ENCODE measurements at places on chromosomes 13 and 19.

GRCh38 chr13:50388481-50388880 lies 373.2 kb downstream of the KCNRG start:
- no peak for DNase-seq

- no peak for DNase-seq
Measured at GRCh38 chr13:98563071-98563470, 13.8 kb downstream of the STK24 start.

GRCh38 chr19:41427647-41428480 lies 690 bp upstream of the B3GNT8 start:
- peak; percentile 34 for DNase-seq

DNA sequence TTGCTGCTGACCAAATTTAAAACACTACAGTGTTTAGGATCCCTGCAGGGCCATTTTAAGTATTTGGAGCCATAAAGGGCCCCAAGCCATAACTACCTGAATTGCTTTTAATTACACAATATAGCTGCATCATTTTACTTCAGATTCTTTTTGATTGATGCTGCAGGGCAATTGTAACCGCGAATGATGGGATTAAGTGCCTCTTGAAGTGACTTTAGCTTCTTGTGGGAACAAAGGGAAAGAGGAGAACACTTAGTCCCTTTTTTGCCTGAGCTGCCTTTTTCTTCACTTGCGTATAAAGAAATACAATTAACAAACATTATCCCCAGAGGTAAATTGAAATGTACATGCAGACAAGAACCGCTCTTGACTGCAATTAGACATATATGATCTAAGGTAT lies 228.5 kb downstream of the ZIC5 start:
- no peak for DNase-seq

GRCh38 chr19:55094456-55095259 lies 19.0 kb downstream of the EPS8L1 start:
- DNase-seq: no peak

GRCh38 chr13:52794589-52794988 lies 53.9 kb downstream of the PCDH8 start:
- DNase-seq: no peak

- DNase-seq: no peak
Measured at GRCh38 chr13:34066344-34066743, 248.4 kb downstream of the RFC3 start.

GRCh38 chr19:41321600-41322270 lies 11.8 kb downstream of the CCDC97 start:
- no peak for DNase-seq

DNA sequence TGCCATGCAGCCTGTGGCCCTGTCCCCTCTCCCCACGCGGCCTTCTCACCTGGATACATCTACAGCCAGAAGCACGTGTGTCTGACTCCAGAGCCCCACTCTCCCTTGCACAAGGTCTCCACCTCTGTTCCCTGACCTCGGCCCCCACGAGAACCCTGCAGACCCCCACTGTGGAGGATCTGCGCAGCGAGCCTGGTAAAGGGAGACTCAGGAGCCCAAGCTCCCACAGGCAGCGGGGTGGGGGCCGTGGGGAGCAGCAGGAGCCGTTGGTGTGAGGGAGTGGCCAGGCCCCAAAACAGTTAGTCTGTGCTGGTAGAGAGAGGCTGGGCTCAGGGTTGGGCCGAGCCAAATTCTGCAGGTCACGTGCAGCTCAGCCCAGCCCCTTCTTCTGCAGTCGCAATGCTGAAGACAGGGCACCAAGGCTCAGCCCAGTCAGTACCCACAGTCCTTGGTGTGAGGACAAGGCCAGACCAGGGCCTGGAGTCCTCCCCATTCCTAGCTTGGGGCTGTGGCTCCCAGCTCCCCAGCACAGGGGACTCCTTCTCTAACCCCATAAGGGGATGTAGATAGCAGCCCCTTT lies 28.7 kb upstream of the SLC7A10 start:
- peak; percentile 16 for DNase-seq

DNA sequence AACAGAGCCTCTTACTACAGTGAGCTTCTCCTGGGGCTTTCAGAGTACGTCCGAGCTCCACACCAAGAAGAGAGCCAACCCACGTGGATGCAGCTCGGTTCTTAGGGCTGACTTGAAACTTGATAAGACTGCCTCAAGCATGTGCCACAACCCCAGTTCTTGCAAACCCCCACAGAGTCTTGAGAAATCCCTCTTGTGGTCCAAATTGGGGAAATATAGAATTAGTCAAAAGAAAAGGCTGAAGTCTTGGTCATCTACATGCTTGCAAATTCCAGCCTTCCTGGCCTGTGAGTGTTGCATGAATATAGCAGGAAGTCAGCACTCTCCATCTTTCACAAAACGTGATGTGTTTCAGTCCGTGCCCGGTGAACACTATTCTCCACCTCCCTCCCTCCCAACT lies 95.2 kb downstream of the GGACT start:
- peak; percentile 71 for DNase-seq

GRCh38 chr19:2391118-2391725 lies 31.2 kb downstream of the TMPRSS9 start:
- DNase-seq: peak; percentile 82

DNA sequence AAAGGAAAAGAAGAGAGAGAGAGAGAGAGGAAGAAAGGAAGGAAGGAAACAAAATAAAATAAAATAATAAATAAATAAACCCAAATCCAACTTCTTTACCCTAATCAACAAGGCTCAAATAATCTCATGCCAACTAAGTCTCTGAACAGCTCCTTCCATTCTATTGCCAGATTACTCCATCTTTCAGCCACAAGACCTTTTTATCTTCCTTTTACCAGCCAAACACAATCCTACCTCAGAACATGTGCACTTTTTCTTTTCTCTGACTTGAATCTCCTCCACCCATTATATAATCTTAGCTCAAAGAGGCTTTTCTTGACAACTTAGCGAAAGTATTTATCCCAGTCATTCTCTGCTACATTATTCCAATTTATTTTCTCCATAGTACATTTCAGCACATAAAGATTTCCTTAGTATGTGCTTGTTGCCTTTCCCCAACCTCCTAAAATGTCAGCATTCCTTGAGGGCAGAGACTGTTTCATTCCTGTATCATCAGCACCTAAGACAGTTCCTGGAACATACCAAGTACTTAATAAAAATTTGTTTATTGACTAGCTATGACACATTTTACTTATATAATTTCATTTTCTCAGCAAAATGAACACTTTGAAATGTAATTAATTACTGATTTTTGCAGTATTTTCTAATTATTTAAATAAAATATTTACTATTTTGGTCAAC lies 33.5 kb upstream of the USPL1 start:
- no peak for DNase-seq

GRCh38 chr19:38173291-38174041 lies 50.6 kb downstream of the DPF1 start:
- no peak for DNase-seq

DNA sequence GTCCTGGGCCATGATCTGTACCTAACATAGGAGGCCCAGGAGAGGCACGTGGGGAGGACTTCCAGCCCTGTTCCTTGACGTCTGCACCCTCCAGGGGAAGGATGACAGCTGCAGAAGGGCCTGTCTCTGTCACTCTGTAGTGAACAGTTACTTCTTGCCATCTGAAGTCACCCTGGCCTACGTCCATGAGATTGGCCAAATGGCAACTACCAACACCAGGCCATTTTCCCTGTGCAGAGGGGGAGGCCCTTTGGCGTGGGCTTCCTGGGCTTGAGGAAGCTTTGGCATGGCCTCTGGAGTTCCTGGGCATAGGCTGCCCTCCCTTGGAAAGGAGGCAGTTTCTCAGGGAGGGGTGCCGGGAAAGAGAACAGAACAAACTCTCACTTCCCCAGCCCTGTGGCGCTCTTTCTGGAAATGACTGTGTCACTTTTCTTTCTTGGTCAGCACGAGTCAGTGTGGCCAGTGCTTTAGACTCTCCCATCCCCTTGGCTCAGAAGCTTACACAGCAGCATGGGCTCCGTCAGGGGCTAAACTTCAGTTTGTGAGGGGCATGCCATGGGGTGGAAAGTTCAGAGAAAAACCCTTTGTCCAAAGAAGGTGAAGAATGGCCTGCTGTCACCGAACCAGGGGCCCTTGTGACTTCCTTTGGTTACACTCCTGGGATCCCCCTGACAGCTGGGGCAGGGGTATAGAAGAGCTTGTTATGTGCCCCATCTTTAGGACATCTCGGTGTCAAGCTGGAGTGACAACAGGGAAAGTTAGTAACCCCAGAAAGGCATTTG lies 5.3 kb downstream of the CARM1 start:
- DNase-seq: peak; percentile 42

GRCh38 chr19:1668486-1669270 lies 16.3 kb upstream of the TCF3 start:
- no peak for DNase-seq

DNA sequence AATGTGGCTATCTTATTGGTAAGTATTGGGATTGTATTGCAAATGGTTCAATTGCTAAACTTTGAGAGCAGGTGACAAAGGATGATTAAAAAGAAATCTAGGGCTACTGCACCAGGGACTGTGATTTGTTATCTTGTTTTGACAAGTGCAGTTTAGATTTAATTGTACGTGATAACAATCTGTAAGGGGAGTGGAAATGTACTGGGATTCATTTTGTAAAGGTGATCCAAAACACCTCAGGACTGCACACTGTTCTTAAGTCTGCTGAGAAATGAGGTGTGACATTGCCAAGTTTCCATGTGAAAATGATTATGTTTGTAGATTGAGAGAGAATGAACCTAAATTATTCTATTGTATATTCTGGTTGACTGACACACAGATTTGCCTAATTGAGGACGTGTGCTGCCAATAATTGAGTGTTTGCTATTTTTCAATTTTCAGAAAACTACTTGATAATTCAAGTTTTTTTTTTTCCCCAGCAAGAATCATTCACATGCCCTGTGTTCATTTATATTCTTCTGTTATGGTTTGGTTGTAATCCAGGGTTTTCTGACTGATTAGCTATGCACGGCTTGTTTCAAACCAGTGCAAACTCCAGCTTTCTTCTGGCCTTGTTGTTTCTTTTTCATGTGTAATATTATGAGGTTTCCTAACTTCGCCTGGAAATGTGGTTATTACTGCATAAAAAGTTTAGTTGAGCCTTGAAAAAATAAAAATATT lies 308.0 kb downstream of the OLFM4 start:
- DNase-seq: no peak

DNA sequence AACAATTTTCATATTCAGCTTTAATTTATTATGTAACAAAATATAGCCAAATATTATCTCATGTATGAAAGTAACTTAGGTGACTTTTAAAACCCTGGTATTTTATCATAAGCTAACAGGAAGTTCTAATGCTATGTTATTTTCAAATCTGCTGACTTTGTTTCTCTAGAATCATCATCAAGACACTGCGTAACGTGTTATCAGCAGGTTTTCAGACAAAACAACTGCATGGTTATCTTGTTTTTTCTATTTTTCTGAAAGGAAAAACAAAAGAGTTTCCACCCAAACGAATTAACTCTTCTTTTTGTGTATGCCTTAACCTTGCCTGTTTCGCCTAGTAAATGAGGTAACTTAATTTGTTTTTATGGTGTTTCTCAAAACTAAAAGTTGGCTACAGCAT lies 156.3 kb downstream of the TBC1D4 start:
- no peak for DNase-seq

- DNase-seq: no peak
Measured at GRCh38 chr19:13294812-13295567, 144.8 kb downstream of the IER2 start.

DNA sequence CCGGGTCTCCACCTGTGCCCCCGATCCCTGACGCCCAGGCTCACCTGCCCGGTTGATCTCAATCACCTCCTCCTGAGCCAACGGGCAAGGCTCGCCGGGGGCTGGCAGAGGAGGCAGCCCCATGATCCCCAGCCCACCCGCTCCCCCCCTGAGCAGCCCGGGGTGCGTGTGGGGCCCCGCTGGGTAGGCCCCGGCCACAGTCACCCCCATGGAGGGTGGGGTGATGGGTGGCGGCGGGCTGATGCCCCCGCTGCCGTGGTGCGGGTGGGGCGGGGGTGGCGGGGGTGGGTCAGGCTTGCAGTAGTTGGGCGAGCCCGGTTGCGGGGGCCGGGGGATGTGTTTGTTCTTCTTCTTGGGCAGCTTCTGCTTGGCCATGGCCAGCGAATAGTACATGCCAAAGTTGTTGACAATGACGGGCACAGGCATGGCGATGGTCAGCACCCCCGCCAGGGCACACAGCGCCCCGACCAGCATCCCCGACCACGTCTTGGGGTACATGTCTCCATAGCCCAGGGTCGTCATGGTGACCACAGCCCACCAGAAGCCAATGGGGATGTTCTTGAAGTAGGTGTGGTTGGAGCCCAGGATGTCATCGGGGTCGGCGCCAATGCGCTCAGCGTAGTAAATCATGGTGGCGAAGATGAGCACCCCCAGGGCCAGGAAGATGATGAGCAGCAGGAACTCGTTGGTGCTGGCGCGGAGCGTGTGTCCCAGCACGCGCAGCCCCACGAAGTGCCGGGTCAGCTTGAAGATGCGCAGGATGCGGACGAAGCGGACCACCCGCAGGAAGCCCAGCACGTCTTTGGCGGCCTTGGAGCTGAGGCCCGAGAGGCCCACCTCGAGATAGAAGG lies 6.0 kb downstream of the KCNC3 start:
- no peak for DNase-seq

GRCh38 chr13:91286317-91286716 lies 61.2 kb upstream of the MIR17HG start:
- DNase-seq: no peak

GRCh38 chr19:47560999-47561398 lies 11.9 kb downstream of the ZNF541 start:
- DNase-seq: no peak

GRCh38 chr19:14167576-14168138 lies 31.3 kb upstream of the ASF1B start:
- DNase-seq: peak; percentile 66

- no peak for DNase-seq
Measured at GRCh38 chr13:30002577-30002976, 152.2 kb upstream of the UBL3 start.

DNA sequence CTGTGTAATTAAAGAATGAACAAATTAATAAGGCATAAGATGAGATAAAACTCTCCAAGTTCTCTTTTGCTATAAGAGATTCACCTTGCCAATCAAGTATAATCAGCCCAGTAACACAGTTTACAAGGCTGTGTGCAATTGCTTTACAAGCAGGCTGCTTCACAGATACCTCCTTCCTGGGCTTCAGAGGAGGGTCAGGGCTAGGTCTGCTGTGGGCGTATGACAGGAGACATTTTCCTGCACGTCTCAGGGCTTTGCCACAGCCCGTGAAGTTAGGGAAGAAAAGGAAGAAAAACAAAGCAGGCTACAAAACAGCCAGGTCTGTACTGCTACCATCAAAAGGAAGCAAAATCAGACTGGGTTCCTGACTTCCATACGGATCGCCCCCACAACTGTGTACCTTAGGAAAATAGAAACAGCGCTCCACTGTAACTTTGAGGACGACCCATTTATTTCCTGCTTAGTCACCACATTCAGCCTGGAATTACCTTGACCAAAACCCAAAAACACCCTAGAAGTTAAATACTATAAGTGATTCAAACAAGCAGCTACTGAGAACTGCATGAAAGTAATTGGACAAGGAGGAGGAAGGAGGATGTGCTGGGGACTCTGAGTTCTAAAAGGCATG lies 12.4 kb downstream of the EFNB2 start:
- DNase-seq: no peak

DNA sequence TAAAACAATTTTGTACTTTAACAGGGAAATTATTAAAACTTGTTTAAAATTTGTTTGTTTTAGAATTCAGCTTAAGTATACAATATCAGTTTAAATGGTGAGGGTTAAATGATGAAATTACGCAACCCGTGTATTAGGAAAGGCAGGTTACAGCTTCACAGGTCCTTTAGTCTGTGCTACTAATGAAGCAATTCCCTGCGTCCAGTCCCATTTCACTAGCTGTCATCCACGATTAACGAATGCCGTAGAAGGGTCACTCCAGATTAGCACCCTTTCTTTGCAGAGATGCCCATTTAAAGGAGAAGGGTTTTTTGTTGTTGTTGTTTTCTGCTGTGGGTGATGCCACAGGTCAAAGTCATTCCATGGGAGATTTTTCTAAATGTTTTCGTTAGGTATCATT lies 457.6 kb upstream of the SLC10A2 start:
- no peak for DNase-seq
